AG09319 (cell line): ENCODE measurements at places on chromosomes 3 and 15.
A peak's percentile ranks its signal among the peaks of the same experiment; 100 is the strongest.

DNA sequence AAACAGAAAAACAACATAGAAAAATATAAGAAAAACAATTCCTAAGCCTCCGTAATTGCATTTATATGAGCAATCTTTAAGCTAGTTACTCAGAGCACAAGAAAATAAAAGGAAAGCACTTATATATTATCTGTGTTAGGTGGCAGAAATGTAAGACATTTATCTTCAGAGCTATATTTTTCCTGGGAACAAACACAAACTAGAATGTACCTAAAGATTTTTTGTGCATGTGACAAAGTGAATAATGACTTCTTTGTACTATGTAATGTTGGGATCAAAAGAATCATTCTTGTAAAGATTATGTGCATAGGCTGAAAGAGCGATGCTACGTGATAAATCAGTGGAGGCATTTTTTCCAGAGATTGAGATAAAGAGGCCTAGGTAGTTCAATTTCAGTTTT is 111.3 kb upstream of the GMNC start:
- no peak for DNase-seq

DNA sequence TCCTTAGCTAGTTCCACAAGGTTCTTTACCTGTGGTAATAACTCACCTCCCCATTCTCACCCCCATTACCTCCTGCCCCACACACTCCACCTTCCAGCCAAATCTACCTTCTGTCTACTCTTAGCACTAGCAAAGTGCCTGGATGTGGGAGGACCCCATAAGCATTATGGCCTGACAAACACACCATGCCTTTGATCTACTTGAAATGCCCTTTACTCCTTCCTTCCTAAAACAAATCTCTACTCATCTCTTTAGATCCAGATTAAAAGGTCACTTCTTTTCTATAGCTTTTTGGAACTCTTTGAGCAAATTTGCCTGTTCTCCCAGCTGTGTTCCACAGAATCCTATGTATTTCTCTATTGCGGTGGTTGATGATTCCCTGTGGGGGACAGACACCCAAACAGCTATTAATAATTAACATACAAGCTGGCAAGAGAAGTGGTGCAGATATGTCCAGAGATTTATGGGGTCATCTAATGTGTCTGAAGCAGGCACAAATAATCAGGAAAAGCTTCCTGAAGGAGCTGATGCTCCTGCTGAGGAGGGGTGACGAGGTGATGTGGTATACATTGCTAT is 34.0 kb downstream of the DGKG start:
- DNase-seq: no peak

GRCh38 chr3:24434651-24435050 is 60.0 kb downstream of the THRB start:
- DNase-seq: no peak

DNA sequence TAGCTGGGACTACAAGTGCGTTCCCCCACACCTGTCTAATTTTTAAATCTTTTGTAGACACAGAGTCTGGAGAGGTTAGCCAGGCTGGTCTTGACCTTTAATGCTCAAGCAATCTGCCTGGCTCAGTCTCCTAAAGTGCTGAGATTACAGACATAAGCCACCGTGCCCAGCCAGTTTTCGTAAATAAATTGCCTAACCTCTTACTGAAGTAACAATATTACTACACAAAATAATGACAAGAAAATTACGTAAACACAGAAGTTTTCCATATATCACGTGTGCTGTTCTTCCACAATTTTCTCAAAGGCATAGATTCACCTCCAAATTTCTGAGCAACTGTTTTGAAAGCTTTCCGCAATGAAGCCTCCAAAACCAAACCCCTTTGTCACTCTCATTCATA is 58.1 kb upstream of the PROK2 start:
- DNase-seq: no peak

- no peak for DNase-seq
Measured at GRCh38 chr15:65311760-65312159, 7.3 kb downstream of the RNU5B-1 start.

DNA sequence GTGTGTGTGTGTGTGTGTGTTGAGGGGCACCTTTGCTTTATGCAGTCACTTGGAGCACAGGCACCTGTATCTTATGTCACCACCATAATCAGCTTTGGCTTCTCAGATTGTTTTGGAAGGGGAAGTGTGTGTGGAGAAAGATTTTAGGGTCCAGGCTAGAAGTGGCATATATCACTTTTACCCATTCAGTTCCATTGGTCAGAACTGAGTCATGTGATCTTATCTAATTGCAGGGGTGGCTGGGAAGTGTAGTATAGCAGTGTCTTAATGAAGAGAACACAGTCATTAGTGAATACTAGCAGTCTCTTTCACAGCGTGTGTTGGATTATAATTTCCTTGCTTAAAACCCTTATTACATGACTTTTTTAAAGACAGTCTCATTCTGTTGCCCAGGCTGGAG is 20.6 kb downstream of the NCK1 start:
- DNase-seq: no peak

DNA sequence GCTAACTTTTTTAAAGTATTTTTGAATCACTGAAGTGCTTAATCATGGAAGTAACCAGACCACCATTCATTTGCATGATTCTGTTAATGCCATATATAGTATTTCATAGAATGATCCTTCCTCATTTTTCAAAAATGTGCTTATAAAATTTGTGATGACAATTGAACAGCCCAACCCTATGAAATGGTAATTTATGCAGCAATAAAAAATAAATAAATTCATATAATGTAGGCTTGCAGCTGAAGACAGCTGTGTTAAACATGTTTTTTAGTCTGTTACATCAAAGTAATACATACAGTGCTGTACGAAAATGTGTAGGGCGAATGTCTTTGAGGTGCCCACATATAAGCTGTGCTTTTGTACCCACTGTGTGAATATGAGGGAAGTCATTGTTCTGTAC is 131.7 kb downstream of the FILIP1L start:
- DNase-seq: no peak

GRCh38 chr3:183394150-183394549 is 34.3 kb downstream of the MCF2L2 start:
- DNase-seq: no peak

GRCh38 chr3:66537735-66538134 is 36.9 kb upstream of the LRIG1 start:
- no peak for DNase-seq

- no peak for DNase-seq
Measured at GRCh38 chr3:46960081-46960701, 16.4 kb downstream of the CCDC12 start.

DNA sequence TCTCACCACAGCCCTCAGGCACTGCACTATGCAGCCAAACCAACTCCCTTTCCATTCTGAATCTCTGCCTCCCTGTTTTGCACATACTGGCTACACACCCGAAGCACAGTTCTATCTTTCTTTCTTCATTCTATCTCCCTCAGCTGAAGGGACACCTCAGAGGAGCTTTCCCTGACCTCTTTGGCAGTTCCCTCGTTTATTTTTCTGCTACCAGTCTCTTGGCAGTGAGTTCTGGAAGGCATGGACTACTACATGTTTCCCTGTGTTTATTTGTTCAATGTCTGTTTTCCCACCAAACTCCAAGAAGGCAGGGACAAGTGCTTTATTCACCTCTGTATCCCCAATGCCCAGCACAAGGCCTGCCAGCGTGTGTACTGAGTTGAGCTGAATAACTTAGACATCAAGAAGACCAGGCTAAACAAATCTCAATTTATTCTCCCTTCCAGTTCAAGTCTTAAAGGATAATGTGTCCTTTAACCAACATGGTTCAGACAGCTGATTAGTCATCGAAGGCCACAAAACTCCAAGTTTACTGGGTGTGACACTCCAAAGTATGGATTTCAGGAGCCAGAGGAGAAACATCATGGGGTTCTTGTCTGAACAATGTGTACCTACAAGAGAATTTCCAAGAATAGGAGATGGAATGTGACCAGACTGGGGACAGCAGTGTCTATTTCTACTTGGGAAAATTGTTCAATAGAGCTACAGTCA is 260.1 kb upstream of the CTNNB1 start:
- no peak for DNase-seq

DNA sequence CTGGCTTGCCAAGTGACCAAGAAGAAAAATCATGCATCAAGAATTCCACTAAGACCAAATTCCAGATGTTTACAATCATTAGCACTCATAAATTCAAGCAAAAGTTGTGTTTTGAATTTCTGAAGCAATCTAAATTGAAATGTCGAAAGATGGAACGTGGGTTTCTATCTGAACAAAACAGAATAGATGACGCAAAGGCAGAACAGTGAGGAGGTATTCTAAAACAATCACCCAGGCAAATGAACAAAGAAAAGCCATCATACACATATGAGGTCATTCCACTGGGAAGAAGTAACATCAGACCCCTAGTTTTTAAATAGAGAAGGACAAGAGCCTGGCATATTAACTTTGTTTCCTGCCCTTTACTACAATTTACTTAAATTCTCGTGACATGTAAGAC is 58.0 kb downstream of the MCF2L2 start:
- DNase-seq: no peak

DNA sequence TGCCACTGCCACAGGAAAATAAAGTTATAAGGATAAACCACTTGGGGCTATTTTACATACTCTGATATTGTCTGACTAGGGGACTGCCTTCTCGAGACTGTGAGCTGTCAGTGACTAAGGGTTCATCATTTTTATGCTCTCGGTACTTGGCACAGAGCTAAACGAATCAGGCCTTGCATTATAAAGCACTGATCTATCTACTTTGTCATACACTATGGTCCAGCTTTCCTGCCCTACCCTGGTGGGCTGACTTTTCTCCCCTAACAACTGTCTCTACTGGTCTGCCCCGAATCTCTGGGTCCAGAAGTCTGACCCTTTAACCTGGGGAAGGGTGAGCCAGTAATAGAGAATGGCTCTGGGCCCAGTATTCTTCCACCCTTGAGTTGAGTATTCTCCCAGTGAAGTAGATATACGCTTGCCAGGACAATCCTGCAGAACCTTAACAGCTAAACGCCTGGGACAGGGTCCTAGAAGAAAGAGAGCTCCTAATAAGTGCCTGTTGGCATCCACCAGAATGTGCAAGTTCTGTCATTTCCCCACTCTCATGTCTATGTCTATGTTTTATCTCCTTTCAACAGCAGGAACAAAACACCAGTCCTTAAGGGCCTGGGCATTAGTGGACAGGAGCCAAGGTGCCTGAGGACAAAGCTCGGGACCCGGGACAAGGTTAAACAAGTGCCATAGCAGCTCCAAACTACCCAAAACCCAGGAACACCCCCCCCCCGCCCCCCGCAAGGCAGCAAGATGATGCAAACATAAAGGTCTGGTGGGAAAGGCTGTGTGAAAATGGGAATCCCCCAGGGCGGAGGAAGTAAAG is 1.2 kb downstream of the LARP6 start:
- DNase-seq: no peak

DNA sequence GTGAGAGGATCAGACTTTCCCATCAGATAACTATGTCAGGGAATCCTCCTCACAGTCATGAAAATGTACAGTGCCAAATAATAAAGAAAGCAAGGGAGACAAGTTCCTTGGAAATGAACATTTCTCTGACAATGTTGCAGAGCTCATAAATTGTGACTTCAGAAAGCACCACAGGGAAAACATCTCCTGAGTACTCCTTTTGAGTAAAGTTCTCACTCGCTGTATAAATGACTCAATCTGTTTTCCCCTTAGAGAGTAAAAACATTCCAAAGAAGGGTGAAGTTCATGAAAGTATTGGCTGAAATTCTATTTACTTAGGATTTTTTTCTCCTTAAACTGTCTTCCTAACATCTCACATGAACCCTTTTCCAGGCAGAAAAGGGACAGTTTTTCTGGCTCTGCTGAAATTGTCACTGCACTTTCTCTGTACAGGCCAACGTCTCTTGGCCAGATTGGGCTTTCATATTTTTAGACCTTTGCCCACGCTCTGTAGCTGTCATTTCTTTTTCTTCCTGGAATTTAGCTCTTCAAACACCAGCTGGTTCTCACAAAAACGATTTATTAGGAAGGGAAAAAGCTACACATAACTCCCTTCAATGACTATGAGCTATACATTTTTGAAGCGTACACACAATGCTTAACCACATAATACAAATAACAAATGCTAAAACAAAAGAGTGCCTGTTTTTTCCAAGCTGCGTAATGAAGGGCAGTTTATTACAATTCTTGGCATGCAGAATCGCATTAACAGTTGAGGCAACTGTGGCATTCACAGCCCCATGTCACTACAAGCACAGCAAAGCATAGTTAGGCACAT is 216.1 kb downstream of the ATP8B4 start:
- no peak for DNase-seq

GRCh38 chr3:34582055-34582454 is 783.6 kb downstream of the PDCD6IP start:
- DNase-seq: no peak

DNA sequence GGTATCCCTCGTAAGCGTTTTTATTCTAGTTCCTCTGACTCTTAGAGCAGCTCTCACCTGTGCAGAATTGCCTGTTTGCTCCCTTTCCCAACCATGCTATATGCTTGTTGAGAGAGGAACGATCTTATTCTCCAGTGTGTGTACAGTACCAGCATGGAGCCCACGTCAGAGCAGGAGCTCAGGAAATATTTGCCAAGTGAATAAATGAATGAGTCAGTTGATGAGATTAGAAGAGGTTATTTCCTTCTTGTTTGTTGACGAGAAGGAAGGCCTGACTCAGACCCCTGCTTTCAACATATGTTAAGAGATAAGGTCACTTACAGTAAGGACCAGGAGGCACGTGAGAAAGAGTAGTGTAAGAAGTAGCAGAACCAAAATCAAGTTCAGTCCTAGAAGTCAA is 106.3 kb upstream of the ABHD17C start:
- DNase-seq: peak; percentile 77

- no peak for DNase-seq
Measured at GRCh38 chr3:3110299-3110630, at the start of gene IL5RA. Gene IL5RA, minus strand, starts transcription at chr3:3110374. Its CDS starts 5,390 bp downstream, at chr3:3104984.

GRCh38 chr15:59345326-59345725 is 27.3 kb downstream of the MYO1E start:
- no peak for DNase-seq

DNA sequence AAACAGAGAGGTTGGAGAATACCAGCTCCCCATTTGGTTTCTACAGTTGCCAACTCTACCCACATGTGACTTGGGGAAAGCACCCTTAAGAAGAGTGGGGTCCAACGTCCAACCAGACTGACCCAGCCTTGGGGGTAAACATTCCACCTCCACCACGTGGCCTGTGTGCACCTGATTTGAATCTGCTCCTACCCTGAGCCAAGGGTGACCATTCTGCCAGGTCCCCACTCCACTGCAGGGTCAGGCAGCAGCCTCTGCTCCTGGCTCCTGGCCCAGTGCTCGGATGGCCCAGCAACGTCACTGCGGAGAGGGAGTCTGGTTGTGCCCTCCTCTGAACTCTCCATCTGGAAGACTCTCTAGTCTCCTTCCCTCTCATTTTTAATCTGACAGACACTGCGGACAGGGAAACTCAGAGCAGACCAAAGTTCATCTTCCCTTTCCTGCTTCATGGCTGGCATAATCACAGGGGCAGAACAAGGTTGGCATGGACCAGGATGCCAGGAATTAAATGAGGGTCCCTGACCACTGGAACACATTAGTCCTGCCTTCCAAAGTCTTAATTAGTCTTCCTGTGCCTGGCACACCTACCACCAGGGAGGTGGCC is 29.4 kb downstream of the FHIT start:
- DNase-seq: no peak

- DNase-seq: no peak
Measured at GRCh38 chr3:11143476-11143875, 10.8 kb upstream of the HRH1 start.
